ENCODE measurements at places on chromosomes 11 and 22. TPM values are rescaled to one million over a fixed set of nuclear protein-coding genes. Genes with fewer than 3 reads are reported as not detected.
A peak's percentile ranks its signal among the peaks of the same experiment; 100 is the strongest.

GRCh38 chr11:65425105-65425970 is 2.7 kb downstream of the NEAT1 start:
- peak; percentile 72 for DNase-seq

DNA sequence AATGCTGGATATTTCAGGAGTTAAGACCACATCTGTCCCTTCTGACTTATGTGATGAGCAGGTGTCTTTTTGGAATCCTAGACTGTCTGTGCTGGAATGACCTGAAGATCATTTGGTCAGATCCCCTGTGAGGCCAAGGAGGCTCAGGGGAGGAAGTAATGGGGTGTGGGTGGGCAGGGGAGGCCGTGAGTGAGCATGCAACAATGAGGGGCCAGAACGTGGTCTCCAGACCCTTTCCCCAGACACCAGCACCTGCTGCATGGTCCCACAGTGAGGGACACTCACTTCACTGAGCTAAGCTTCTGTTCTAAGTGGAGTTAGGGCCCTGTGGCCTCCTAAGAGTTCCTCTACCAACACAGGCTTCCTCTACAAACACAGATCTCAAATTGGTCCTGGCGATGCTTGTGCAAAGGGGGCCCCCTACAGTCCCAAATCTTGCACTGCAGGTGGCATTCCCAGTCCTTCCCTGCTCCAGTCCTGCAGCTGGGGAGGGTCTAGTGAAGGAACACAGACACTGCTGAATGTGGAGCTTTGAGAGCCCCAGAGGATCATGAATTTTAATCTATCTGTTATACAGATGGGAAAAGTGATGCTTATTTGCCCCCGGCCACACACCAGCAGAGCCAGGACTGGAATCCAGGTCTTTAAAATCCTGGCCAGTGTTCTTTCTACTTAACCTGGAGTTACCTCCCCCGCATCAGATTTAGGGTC is 7.4 kb downstream of the USP2 start:
- peak; percentile 87 for DNase-seq

- no peak for DNase-seq
Observed at GRCh38 chr11:112615238-112615637, 346.0 kb upstream of the NCAM1 start.

- peak; percentile 61 for DNase-seq
Observed at GRCh38 chr11:10294290-10294953, 403 bp upstream of the SBF2 start.

Gene PANX3
- total RNA-seq, result not detected

- DNase-seq, result peak; percentile 21
Observed at GRCh38 chr11:125263268-125263790, 98.8 kb downstream of the PKNOX2 start.

GRCh38 chr11:70505331-70505731 is 107.0 kb downstream of the CTTN start:
- no peak for DNase-seq

DNA sequence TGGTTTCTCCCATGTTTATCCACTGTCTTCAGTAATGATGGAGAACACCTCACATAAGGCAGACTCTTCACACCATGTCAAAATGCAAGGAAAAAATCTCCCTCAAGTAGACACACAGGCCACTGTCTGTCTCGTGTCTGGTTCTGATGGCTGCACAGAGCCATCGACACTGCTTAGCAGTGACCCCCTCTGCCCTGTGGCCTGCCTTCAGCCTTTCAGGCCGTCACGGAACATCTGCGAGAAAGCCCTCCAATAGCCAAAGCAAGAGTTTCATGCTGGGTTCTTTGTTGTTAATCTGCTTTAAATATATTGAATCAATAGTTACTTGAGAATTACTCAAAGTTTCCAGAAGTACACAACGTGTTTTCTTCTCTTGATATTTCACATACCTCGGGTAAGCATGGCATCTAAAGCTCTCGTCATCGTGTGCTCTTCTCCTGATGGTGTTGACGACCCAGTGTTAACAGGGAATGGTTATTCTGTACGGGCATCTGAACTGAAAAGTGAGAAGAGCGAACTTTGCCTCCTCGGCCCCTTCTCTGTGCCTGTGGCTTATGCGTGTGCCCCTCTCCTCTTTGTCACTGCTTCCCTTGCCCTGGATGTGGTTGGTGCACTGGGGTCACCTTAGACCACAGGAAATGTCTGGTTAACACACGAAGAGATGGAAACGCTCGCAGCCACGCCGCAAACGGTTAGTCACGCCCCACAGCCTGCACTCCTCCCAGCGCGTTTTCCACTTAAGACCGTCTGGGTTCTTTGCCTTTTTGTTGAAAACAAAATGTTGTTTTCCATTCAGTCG is 33.4 kb upstream of the CTTN start:
- no peak for DNase-seq

Gene CYB5R2
- under 0.01 TPM for total RNA-seq

- DNase-seq, result no peak
Observed at GRCh38 chr22:41217553-41218157, 12.5 kb downstream of the L3MBTL2 start.

DNA sequence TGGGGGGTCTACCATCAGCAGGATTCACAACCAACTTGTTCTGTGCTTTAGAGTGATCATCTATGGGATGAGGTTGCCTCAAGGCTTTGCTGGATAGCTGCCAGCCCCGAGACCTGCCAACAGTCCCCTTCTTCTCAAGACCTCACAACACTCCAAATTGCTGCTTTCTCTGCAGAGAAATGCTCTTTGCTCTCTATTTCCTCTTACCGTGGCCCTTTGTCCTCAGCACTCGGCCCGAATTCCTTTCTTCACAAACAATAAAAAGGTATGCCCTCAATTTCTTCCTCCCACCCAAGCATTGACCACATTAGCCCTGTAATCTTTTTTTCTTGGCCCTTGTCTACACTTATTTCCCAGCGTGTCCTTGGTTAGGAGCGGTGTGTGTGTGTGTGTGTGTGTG is 147.4 kb upstream of the SNX19 start:
- no peak for DNase-seq

Gene RIMBP3B
- under 0.01 TPM for total RNA-seq

Gene OR10A2
- total RNA-seq, result not detected

DNA sequence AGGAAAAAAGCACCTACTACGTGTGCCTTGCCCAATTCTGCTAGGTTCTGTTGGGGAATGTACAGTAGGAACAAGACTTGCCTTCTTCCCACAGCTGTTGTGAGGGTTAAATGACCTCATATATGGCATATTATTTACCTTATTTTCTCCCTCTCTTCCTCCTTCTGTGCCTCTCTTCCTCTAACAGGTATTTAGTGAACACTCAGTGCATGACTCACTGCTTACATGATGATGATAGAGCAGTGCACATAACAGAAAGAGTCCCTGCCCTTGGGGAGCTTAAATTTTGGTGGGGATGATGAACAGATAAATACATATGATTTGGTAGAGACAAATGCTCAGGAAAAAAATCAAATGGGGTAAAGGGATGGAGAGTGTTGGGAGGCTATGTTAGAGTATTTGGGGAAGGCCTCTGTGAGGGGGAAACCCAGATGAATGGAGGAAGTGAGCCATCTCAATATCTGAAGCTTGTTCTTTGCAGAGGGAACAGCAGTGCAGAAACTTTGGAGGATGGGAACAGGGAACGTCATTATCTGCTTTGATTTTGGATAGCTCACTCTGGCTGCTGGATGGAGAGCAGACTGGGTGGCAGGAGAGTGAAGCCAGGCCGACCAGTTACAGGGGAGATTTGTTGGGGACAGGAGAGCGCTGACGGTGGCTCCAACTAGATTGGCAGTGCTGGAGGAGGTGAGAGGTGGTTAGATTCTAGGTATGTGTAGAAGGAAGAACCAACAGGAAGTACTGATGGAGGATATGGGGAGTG is 95.5 kb upstream of the TENM4 start:
- no peak for DNase-seq

Gene MUC2
- not detected for total RNA-seq

DNA sequence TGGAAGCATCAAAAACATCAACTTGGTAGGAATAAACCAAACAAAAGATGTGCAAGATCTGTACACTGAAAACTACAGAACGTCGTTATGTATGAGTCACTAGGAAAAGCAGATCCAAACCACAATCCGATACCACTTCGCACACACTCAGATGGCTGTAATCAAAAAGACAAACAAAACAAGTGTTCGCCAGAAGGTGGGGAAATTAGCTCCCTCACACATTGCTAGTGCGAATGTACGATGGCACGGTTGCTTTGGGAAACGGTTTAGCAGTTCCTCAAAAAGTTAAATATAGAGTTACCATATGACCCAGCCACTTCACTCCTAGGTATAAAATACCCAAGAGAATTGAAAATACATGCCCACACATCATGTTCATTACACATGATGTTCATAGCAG is 14.8 kb upstream of the CARD10 start:
- no peak for DNase-seq

DNA sequence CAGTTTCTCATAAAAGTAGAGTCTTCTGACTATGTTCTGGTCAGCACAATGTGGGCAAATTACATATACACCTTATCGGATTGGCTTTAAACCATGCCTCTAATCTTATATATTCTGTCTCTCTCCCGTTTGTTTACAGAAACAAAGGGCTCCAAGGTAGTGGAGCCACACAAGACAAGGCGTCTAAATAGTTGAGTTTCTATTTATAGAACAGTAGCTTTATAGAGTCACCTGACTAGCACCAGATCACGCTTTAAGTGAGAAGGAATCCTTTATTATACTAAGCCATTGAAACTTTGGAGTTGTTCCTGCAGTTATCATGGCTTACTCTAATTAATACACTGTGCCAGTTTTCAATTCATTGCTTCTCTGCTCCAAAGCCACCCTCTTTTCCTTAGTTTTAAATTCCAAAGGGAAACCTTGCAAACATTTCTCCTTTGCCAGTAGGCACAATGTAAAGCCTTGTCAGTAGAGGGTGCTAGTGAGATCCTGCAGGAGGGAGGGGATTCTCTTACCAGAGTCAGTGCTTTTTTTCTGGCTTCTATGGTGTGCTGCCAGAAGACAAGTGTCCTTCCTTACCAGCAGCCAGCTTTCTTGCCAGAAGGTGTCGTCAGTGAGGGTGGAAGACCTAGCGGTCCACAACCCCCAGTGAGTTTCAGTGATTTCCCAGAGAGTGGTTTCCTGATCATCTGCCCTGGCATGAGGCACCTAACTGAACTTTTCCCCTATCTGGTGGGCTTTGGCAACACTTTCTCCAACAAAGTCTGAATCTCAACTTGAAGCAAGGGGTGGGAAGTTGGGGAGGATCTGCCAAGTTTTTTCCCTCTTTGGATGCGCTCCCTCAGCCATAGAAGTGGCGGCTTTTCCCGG is 71.7 kb downstream of the RAB38 start:
- peak; percentile 82 for DNase-seq

- no peak for DNase-seq
Observed at GRCh38 chr11:122192634-122193255, 76.7 kb upstream of the BLID start.

GRCh38 chr11:103594283-103594682 is 442.2 kb upstream of the DDI1 start:
- no peak for DNase-seq

- no peak for DNase-seq
Observed at GRCh38 chr22:17106161-17106784, 14.9 kb downstream of the TMEM121B start.

DNA sequence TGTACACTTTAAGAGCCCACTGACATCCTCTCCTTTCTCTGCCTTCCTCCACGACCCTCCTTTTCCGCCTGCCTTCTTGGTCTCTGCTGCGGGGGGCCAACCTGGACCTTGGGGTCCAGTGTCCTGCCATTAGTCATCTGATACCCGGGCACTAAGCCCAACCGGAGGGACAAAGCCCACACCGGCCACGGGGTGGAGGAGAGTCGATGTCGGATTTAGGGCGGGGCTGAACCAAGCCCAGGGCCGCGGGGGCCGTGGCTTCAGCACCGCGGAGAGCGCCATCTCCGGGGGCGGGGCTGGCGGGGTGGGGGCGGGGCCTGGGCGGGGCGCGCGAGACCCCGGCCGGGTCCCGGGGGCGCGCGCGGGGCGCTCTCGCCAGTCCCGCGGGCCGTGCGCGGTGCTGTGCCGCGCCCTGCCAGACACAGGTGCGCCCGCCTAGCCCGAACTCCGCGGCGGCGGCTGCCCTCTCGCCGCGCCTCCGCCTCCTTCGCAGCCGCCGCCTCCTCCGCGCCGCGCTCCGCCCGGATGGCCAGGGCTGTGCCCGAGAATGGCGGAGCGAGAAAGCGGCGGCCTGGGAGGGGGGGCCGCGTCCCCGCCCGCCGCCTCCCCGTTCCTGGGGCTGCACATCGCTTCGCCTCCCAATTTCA is at the start of gene MAPK8IP1:
Gene MAPK8IP1, plus strand, starts transcription at position 378 of the 647 bp plus-strand sequence. Its CDS starts 170 bp downstream, at position 548.
- DNase-seq, result peak; percentile 58

DNA sequence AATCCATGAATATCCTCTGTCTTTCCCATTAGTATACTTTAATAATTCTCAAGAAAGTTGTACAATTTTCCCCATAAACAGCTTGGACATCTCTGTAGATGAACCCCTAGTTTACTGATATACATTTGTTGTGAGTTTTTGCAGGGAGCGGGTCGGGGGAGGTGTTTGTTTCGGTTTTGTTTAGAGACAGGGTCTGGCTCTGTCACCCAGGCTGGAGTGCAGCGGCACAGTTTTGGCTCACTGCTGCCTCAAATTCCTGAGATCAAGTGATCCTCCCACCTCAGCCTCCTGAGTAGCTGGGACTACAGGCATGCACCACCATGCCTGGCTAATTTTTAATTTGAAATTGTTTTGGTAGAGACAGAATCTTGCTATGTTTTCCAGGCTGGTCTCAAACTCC is 57.6 kb downstream of the IGLL5 start:
- DNase-seq, result no peak

Gene MGAT3
- not detected for total RNA-seq

DNA sequence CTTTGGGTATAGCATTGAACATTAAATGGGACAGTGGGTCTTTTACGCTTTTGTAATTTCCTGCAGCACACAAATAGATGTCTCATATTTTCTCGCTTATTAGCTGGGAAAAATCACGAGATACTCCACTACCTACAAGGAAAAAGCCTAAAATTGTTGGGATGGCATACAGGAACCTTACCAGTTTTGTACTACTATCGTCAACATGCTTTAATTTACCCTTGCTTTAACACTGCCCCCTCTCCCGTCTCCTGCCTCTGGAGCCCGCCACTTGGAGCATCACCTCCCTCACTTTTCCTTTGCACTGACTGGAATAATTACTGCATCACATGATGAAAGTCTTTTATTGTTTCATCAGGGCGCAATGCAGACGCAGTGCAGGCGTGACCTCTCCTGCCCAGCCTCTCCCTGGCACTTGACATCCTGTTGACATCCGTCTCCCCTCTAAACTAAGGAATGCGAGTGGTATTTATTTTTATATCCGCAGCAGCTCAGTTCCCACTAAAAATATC is 1.0 kb upstream of the FNBP4 start:
- peak; percentile 68 for DNase-seq

Data from lung microvascular endothelial cell (primary cell).